GM03348 (cell line): ENCODE measurements at places on chromosomes 11 and 22.

DNA sequence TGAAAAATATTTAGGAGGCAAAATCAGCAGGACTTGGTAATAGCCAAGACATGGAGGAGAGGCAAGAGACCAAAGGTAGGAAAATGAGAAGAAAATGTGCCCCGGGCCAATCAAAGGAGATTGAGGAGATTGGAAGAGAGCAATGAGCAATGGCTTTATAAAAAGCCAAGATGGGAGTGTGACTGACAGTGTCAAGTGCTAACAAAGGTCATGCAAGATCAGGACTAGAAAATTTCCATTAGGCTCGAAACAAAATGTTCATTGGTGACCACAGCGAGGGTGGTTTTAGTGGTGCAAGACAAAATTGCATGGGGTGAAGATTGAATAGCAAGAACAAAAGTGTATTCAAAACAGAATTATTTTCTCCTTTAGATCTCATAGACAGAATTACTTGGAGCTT lies 45.2 kb upstream of the TBCEL start:
- no peak for DNase-seq

GRCh38 chr11:116544721-116545120 lies 228.1 kb downstream of the BUD13 start:
- DNase-seq, result no peak

- no peak for DNase-seq
Measured at GRCh38 chr11:45355706-45356041, 69.5 kb upstream of the SYT13 start.

DNA sequence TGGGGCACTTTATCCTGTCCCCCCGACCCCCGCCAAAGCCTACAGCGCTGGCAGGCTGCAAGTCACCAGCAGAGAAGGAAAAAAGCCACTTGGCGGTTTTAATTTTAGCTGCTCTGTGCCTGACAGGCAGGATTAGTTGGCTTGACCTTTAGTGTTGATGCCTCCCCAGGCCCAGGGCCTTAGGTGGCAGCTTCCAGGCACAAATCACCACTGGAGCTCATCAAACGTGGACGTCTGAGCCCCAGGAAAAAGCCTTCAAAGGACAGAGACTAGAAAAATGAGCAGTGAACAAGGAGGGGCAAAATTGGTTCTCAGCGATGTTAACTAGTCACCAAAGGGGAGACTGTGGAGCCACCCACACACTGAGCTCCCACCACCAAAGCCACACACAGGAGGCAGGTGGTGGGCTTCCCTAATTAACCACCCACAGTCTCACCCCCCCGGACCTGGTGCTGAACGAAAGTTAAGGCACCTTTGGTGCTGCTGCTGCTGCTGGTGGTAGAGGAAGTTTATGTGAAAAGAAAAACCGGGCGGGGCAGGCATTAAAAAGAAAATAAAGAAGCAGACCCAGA lies 4.4 kb upstream of the PYGM start:
- no peak for DNase-seq

- DNase-seq, result no peak
Measured at GRCh38 chr11:88167853-88168252, 7.4 kb downstream of the RAB38 start.

DNA sequence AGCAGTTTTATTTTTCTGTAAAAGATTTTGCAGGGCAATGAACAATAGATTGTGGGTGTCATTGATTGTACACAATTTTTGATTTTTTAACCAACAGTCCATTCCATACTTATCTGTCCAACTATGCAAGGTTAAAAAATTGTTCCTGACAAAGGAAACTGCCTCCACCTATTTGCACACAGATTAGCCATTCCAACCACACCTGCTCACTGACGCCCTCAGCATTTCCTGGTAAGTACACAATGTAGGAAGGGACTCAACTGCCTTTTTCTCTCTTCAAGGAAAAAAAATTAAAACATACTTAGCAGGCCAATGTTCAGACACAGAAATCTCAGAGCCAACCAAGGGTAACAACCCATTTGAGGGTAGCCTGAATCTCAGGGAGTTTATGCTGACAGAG lies 4.3 kb upstream of the FUT4 start:
- DNase-seq, result no peak

- no peak for DNase-seq
Measured at GRCh38 chr11:15075162-15075526, 1.8 kb downstream of the CALCB start.

- DNase-seq, result no peak
Measured at GRCh38 chr11:101810546-101810945, 104.3 kb upstream of the CEP126 start.

DNA sequence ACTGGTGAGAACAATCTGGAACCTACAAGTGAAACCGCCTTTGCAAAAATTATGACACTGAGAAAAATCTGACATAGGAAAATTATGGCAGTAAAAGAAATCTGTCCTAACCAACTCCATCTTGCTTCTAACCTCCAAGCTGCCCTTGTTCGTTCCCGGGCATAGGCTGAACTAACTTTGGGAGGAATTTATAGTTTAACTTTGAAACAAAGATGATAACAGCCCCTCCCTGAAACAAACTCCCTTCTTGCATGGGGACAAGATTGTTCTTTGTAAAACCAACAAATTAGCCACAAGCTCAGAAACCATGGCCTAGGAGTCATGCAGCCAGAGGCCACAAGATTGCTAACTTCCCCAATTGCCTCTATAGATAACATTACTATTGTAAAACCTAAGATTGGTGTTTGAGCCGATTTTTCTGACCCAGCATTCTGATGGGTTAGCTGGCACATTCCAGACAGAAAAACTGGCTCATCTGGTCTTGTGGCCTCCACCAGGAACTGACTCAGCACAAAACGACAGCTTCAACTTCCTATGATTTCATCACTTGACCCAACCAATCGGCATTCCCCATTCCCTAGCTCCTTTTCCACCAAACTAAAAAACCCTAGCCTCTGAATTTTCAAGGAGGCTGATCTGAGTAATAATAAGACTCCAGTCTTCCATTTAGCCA lies 3.6 kb upstream of the CCDC81 start:
- no peak for DNase-seq

DNA sequence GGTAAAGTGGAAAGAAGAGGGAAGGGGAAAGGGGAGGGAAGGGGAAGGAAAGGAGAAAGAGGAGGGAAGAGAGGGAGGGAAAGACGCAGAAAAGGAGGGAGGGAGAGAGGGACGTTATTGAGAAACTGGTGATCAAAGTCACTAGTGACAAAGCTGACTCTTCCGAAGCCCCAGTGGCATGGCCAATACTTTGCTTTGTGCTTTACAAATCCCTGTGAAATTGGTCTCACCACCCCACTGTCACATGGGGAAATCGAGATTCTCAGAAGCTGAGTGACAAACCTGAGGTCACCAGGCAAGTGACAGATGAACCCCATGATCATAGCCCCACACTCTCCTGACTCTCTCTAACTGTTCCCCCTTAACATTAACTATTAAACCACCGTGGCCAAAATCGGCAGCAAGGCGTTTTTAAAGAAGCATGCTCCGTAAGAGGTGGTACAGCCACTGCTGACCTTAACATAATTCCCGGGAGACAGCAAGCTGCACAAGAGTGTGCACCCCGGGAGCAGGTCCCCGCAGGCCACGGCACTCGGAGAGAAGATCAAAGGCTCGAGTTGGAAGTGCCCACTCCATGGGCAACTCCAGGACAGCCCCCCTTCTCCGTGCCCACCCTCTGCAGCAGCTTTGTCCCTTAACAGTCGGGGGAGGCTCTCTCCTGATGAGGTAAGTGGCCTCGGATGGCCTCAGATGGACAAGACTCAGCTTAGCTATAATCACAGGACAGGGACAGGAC lies 34.8 kb downstream of the CELSR1 start:
- DNase-seq, result no peak

DNA sequence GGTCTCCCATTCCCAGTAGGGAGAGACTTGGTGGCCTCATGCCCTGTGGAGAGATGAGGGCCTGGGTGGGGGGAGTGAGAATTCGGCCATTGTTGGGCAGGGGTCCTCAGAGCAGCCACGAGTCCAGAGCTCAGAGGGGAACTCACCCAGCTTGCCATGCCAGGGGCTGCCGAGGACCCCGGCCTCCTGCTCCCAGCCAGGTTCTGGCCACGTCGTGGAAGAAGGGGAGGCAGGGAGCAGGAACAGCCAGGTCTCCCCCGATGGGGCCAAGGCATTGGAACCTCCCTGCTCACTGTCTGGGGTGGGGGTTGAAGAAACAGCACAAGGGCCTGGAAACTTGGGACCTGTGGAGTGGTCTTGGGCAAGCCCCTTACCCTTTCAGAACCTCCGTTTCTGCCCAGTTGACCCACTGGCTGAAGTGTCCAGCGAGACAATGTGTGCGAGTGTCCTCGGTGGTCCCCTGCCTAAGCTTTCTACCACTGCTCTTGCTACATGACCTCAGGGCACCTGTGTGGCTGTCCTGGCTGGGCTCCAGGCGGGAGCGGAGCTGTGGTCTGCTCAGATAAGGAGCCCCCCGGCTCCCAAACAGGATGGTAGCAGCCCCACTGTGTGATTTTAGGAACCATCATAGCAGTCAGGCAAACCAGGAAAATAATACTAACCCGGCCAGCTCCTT lies 74.7 kb upstream of the WNT11 start:
- no peak for DNase-seq

- DNase-seq, result peak; percentile 92
Measured at GRCh38 chr22:45552580-45553350, 50.1 kb downstream of the FBLN1 start.

- no peak for DNase-seq
Measured at GRCh38 chr22:38310518-38311322, 6.5 kb downstream of the CSNK1E start.

GRCh38 chr22:27865496-27865895 lies 53.6 kb downstream of the PITPNB start:
- no peak for DNase-seq

DNA sequence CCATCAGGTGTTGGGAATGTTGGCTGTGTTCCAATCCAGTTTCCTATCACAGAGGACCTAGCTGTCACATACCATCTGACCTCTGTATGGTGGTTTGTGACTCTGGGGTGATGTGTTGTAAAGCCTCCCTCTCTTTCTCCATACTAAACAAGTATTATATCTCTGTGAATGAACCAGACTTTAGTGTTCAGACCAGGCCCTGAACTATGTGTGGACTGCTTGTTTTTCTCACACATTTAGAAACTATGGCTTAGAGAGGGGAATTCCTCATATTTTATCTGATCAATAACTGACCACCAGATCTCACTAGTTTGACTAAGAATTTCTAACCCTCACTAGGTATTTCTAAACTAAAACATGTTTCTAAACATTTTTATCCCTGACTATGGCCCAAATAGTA lies 17.5 kb downstream of the NCR3LG1 start:
- no peak for DNase-seq

GRCh38 chr11:122981388-122982264 lies at the start of gene BSX:
TSS of gene BSX (minus strand) at chr11:122981834. CDS start at chr11:122981671, 163 bp downstream.
- peak; percentile 87 for DNase-seq

GRCh38 chr22:42160251-42160650 lies 29.6 kb upstream of the CYP2D6 start:
- DNase-seq, result no peak

DNA sequence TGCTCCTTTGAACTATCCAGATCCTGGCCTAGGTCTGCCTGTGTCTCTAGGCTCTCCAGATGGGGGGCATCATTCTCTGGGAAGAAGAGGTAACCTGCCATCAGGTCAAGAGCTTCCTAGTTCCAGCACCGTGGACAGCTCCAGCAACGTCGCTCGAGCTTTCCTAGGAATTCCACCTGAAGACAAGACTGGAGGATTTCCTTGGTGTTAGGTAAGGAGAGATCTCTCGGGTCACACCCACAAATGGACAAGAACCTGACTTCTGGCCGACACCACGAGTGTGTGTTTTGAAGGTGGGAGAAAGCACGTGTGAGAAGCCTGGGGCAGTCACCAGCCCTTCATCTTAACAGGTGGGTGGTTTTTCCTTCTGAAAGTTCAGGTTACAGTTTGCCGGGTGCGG lies 1.2 kb downstream of the PRG3 start:
- DNase-seq, result peak; percentile 34

GRCh38 chr11:72529068-72529467 lies 94.7 kb upstream of the CLPB start:
- DNase-seq, result no peak
